ENCODE measurements at places on chromosomes 6 and 20.

GRCh38 chr6:14910692-14911547, 334.9 kb upstream of the JARID2 start:
- peak; percentile 22 for DNase-seq

- no peak for DNase-seq
Measured at GRCh38 chr6:107228754-107229153, 113.4 kb upstream of the BEND3 start.

DNA sequence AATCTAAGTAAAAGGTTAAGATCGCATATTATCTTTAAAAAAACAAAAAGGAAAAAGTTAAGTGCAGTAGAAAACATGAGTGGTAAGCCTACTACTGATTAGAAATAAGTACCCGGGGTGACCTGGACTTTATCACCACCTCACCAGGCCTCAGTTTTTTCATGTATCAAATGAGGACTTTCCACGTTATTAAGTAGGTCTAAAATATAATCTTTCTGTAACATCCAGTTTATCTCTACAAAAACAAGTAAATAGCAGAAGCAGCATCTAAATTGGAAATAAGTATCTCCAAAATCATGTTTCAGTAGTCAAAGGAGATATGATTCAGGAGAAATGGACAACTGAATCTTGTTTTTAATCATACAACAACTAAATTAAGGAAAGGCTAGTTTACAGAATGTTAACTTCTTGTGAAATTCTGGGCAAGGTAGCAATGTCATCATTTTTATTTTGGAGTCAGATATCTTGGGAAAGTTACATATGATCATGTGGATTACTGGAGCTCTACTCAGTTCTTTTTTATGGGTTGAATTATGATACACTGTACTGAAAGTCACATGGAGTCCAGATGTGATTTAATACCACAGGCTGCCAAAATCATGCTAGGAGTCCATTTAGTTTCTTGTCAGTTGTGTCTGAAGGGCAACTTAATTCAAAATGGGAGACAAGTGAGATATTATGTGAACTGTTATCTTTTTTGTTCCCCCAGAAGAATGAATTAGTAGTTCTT, 114.7 kb upstream of the PRL start:
- no peak for DNase-seq

DNA sequence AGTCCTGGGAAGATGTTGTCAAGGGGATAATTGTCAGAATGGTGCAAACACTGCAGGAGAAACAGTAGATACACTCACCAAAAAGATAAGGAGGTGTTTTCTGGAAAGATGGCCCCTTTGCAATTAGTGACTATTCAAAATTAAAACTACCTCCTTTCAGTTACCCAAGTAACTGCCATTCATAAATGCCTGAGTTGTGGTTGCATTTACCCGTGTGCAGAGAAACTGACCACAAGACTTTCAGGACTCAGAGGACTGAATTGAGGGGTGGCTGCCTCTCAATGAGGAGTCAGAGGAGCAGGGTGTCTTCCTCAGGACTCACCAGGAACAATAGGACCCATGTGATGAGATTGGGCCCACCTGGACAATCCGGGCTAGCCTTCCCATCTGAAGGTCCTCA, 39.0 kb downstream of the GCM1 start:
- DNase-seq: no peak

- no peak for DNase-seq
Measured at GRCh38 chr20:25360631-25361286, 29.9 kb downstream of the ABHD12 start.

GRCh38 chr6:148854096-148854495, 107.3 kb downstream of the UST start:
- no peak for DNase-seq

DNA sequence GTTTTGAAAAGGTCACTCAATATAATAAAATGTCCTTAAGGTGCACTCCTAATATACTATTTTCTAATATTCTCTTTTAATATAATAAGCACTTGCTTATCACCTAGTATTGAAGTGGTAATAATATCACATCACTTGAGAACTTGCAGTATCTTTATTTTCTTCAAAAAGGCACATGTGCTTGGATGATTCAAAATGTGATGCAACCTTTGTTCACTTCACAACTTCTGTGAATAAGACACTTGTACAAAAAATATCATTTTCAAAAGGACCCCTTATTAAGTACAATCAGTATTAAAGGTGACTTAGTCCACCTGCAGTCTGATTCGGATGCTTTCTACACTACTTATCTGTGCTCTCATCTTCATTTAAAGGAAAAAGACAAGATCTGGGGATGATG, 3.4 kb downstream of the PRELID3B start:
- DNase-seq: no peak

GRCh38 chr20:3275064-3275935, 36.3 kb upstream of the SLC4A11 start:
- no peak for DNase-seq

DNA sequence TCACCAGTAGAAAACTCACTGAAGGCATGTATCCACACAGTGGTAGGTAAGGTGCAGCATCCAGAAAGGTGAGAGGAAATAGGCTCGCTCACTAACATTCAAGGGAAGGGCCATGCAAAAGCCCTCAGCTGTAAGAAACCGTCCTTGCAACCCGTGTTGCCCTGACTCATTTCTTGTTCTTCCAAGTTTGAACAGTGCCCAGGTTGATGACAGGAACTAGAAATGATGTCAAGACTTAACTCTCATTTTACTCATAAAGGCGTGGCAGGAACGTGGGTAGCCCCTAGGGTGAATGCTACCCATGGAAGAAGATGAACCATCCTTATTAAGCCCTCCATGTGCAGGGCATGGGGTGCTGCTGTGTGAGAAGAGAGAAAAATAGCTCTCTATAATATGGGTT, 187.6 kb downstream of the CD83 start:
- no peak for DNase-seq

- no peak for DNase-seq
Measured at GRCh38 chr6:19325335-19325789, 511.8 kb upstream of the ID4 start.

- no peak for DNase-seq
Measured at GRCh38 chr6:150939399-150939798, 73.9 kb downstream of the MTHFD1L start.

GRCh38 chr20:64119681-64120341, 12.4 kb upstream of the NPBWR2 start:
- no peak for DNase-seq

- no peak for DNase-seq
Measured at GRCh38 chr20:16069389-16070010, 503.7 kb downstream of the KIF16B start.

GRCh38 chr6:134049176-134049575, 3.2 kb downstream of the SLC2A12 start:
- no peak for DNase-seq

DNA sequence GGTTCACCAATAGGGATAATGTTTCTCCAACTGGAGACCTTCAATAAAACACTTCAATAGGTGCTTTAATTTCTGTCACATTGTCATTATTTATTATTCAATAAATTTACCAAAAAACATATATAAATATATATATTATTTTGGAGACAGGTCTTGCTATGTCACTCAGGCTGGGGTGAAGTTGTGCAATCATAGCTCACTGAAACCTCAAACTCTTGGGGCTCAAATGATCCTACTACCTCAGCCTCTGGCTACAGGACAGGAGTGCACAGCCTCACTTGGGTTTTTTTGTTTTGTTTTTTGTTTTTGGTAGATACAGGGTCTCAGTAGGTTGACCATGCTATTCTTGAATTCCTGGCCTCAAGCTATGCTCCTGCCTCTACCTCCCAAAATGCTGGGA, 9.9 kb downstream of the SMLR1 start:
- no peak for DNase-seq

GRCh38 chr6:131136021-131136786, 937 bp downstream of the AKAP7 start:
- DNase-seq: no peak

- DNase-seq: peak; percentile 30
Measured at GRCh38 chr6:132797951-132798868, at the start of gene SLC18B1. Gene SLC18B1, minus strand, starts transcription at chr6:132798637. Its CDS starts 181 bp downstream, at chr6:132798456.

DNA sequence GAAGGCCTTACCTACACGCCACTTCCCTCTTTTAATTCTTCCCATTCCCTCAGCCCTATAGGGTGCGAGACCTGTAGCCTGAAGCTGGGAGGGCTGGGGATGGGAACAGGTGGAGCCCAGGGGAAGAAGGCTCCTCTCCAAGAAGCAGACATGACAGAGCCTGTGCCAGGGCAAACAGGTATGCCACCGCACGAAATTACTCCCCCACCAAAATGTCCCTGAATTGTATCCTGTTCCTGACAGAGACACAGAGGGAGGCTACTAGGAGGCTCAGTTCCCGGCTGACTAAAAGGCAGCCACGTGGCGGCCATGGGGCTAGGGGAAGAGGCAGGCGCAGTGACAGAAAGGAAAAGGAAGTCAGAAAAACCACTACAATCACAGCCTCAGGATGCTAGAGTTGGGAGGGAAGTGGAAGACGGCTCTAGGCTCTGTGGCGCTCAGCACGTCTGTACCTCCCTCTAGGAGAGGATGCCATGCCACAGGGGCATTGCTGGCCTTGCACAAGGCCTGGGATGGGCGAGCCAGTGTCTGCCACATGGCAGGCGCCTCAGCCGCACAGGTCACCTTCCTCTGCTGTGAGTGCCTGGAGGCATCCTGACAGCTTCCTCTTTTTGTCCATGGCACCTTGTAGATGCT, 27.7 kb downstream of the TFEB start:
- DNase-seq: peak; percentile 48

- DNase-seq: no peak
Measured at GRCh38 chr6:90346729-90347128, 50.1 kb upstream of the BACH2 start.

DNA sequence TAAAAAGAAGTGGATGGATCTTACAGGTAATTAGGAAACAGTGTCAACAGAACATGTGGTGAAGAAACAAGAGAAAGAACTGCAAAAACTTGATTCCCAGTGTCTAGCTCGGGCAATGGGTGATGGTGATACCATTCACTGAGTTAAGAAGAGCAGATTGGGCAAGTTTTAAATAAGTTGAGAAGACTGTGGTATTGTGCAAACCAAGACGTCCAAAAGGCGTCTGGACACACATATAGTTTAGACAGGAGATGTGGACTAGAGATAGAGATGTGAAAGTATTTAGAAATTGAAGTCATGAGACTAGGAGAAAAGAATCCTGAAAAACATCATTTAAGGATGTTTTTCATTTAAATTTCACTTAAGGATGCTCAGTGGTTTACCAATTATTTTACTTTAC, 53.9 kb downstream of the CDK19 start:
- DNase-seq: no peak

DNA sequence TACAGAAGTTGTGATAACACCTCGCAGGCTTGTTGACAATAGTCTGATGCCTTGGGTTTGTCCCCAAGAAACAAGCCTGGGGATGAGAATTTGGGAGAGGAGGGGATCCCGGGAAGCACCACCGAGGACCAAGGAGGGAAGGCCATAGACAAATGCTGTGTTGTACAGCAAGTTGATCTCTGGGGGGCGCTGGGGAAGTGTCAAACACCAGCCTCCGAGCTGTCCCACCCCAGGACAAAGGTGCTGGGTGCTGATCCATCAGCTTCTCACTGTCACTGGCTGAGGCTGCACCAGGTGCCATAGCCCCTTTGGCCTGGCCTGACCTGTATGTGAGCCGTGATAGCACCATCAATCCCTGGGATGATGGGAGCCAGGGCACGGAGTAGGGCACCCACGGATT, 64.0 kb downstream of the SYNDIG1 start:
- no peak for DNase-seq

DNA sequence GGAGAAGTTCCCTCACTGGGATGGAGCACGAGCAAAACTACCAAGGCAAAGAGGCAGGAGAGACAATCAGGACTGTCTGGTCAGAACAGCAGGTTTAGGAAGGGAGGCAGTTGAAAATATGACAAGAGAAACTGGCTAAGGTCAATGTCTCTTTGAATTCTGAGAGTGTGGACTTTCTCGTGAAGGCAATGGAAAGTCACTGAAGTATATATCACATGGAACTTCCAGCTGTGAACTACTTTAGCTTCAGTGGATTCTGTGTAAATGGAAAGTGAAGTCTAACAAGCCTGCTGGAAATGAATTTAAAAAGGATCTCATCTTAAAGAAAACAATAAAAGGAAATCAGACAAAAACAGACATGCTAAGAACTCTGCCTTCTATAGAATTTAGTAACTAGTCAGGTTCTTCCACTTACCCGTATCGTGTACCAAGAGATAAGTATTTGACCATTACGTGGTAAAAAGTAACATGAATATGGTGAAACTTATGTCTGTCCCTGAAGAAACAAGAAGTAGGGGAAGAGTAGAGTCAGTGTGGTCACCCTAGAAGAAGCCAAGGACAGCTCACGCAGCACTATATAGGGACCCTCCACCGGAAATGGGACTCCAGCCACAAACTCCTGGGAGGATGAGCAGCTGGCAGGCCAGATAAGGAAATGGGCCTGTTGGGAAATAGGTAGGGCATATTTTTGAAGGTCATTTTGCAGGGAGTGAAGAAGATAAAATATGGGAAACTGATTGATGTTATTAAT, 123.4 kb downstream of the MAP7 start:
- no peak for DNase-seq

Data from CD4-positive, alpha-beta T cell treated with Interleukin-2 at 100 ng/mL for 4 hours (primary cell).